Stimulated activated CD8-positive, alpha-beta memory T cell treated with anti-CD3 and anti-CD28 coated beads, Interleukin-4, amount 100 ng/mL, for 24 hours (primary cell): ENCODE measurements at places on chromosomes 1 and 21.

DNA sequence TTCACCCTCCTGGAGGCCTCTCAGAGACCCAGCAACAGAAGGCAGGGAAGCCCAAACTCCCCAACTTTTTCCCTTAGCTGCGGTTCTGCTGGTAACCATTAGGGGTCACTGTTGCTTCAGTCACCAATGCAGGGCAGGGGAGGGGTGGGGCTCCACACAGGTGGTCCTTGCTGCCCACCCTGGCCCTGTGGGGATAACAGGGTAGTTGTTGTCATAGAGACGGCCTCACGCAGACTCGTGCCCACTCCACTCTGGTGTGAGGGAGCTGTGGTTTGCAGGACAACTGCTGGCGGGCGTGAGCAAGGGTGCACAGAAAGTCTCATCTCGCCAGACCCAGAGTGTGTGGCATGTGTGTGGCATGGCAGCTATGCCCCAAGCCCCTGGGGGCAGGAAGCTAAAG is 19.9 kb downstream of the INSRR start:
- DNase-seq: no peak

DNA sequence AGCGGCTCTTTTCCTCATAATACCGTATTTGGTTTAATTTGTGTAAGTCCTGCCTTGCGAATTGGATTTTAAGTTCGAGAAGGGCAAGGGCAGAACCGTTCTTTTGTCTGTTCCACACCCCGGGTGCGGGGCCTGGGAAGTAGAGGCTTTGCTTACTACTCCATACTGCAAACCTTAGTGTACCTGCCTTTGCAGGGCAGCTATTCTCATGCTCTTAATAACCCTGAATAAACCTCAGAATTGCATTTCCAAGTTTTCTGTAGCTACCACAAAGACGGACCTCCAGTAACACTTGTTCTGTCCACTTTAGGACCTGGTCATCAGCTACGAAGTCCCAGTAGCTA is 657 bp upstream of the HNRNPU start:
- no peak for DNase-seq

GRCh38 chr1:208048904-208049303 is 138.0 kb upstream of the CD34 start:
- DNase-seq: no peak

DNA sequence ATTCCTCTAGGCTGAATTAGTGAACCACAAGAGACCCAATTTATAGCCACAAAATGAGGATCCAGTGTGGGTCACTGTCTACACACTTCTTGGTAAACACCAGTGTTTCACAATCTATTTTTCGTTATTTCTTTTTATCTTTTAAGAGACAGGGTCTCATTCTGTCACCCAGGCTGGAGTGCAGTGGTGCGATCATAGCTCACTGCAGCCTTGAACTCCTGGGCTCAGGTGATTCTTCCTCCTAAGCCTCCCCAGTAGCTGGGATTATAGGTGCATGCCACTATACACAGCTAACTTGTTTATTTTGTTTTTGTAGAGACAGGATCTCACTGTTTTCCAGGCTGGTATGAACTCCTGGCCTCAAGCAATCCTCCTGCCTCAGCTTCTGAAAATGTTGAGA is 29.3 kb upstream of the SLC45A3 start:
- no peak for DNase-seq

DNA sequence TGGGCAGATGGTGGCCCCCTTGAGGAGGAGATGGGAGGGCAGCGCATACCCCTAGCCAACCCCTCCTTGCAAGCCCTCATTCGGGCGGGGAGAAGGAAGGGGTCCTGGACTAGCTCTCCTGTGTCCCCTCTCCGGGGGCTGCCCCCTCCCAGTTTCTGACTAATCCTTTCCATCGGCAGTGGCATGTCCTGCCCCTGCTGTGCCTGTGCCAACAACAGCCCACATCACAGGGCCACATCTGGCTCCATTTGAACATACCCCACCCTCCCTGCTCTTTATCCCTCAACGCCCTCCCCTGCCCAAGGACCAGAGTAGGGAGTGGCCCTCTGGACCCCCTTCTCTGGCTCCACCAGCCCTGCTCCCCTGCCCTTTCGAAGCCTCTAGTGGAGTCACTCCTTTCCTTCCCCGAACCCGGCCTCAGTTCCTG is 11.0 kb upstream of the LMNA start:
- DNase-seq: no peak

- DNase-seq: no peak
Observed at GRCh38 chr21:39456665-39457064, 4.9 kb downstream of the SH3BGR start.

DNA sequence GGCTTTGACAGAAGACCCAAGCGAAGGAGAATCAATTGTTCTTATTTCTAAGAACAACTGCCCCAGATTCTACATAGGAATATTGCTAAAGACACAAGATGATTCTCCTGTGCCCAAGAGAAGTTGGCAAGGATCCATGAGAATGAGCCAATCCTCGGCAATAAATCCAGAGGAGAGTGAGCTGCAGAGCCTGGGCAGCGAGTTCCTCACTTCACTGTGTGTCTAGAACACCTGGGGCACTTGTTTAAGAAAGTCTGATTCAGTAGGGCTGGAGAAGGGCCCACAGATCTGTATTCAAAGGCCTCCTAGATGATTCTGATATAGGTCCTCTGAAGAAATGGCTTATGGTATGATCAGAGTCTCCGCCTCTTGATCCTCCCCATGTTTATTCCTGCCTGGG is 31.8 kb downstream of the GADD45A start:
- no peak for DNase-seq

GRCh38 chr1:147163019-147163418 is 9.3 kb downstream of the PRKAB2 start:
- DNase-seq: no peak

- no peak for DNase-seq
Observed at GRCh38 chr1:219757890-219758289, 145.0 kb upstream of the ZC3H11B start.

DNA sequence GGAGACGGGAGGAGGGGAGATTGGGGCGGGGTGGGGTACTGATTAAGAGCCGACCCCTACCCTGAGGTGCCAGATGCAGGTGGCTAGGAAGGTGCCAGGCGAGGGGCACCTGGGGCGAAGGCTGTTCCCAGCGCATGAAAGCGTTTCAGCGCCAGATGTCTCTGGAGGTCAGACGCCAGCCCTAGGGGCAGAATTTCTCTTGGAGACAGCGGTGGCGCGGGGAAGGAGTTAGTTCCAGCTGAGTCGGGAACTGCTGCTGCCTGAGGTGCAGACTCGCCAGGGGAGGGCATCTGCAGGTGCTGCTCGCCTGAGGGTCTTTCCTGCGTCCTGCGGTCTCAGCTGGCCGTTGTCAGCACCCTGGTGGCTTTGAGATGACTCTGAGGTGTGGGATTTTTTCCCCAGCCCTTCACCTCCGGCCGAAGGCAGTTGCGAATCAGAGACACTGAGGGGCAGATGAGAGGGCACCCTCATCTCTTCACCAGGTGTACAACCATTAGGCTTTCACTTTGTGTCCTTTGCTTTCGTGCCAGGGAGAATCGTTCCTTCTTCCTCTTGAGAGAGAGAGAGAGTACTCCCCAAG is 539 bp downstream of the CGN start:
- no peak for DNase-seq

DNA sequence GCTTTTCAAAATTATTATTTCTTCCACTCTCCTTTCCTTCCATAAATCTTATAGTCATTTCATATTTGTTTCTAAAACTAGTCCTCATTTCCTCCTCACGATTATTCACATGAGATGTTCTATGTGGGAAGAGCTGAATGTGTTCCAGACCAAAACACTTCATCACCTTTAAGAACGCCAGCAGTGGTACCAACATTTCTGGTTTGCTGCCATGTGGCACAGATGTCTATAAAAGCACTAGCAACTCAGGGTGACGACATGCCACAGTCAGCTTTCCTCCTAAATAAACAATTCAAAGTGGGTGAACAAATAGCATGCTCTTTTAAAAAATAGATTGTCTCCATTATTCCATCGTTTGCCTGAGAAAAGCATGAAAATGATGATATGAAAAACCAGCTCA is 1217.8 kb upstream of the ADGRL2 start:
- DNase-seq: no peak

DNA sequence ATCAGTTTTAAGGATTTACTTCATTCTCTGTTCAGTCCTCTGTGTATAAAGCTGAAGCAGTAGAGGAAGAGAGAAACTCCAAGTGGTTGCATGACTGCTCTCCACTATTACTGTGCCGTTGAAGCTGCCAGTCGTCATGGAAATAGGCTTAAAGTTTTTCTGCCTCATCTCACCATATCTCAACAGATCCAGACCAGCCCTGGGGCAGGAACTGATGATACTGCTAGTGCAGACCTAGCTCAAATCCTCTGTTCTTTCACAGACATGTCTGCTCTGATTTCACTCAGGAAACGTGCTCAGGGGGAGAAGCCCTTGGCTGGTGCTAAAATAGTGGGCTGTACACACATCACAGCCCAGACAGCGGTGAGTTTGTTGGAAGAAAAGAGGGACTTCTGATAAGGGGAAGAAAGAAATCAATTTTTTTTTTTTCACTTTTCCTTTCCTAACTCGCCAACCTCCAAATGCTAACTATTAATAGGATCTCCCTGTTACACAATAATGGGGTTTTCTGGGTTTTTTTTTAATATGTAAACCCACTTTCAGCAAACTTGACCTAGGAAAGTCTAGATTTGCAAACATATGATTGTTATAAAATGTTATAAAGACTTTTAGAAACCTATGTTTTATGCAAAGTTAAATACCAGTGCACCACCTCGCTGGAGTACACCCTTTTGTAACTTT is 22.2 kb upstream of the STRIP1 start:
- DNase-seq: no peak

DNA sequence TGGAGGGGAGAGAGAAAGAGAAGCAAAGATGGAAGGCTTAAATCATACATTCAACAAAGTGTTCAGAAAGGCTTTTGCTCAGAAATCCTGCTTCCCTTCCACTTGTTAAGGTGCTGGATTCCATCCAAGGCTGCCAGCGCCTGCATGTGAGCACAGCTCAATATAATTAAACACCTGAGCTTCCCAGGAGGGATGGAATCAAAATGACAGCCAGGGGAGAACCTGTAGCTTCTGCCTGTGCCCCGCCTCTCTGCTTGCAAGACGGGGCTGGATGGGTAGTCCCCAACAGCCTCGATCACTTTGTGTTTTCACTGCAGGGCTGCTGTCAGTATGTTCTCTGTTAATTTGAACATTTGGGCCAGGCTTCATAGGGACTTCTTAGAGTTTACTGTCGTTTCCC is 225.7 kb downstream of the KCNH1 start:
- DNase-seq: no peak

GRCh38 chr21:37074546-37074945 is 1.5 kb downstream of the TTC3 start:
- DNase-seq: no peak

DNA sequence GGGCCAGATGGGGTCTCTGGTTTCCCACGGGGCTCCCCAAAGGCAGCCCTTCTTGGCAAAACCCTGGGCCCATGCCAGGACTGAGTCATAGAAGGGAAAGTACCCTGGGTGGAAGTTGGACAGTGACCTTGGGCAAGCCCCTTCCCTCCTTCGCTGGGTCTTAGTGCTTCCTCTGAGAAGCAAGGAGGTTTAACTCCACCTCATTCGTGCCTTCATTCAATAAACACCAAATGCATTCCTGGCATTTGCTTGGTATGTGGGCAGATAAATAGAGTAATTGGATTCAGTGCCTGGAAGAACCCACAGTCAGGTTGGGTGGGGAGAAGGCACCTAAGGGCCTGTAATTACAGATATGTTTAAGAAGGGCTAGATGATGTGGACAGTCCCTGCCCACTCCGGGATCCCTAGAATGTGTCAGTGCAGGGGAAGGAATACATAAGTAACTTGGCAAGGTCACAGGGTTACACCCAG is 36.3 kb upstream of the CITED4 start:
- no peak for DNase-seq

DNA sequence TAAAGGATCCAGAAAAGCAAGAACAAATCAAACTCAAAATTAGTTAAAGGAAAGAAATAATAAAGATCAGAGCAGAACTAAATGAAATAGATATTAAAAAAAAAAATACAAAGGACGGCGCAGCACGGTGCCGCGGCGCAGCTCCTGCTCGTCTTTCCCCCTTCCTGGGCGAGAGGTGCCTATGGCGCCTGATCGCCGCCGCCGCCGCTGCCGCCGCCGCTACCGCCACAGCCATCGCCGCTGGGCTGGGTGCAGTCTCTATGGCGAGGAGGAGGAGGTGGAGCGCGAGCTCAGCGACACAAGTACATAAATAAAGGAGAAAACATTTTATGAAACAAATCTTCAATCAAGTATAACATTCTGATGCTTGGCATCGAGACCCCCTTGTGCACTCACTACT is 77.6 kb upstream of the VANGL1 start:
- no peak for DNase-seq

DNA sequence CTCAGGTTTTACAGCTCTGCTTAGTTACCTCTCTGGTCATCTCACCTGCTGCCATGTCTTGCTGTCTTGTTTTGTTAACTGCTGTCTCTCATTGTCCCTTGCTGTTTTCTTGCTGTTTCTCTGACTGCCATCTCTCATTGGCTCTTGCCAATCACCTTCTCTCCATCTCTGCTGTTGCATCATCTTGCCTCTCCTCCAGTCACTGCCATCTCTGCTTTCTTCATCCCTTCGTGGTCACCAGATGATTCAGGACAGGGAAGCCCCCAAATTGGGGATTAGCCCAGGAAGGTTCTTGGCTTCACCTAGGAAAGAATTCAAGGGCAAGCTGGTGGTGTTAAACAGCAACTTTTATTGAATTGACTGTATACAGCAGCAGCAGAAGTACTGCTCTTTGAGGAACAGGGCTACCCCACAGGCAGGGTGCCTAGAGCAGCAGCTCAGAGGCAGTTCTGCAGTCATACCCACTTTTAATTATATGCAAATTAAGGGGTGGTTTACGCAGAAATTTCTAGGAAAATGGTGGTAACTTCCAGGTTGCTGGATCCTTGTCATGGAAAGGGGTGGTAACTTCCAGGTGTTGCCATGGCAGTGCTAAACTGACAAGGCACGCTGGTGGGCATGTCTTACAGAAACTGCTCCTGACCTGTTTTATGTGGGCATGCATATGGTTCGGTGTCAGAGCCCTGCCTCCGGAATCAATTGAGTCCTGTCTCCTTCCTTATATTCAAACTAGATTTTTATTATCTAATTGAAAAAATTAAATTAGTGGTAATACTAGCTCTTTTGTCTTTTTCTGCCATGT is 33.4 kb downstream of the SUCO start:
- no peak for DNase-seq

DNA sequence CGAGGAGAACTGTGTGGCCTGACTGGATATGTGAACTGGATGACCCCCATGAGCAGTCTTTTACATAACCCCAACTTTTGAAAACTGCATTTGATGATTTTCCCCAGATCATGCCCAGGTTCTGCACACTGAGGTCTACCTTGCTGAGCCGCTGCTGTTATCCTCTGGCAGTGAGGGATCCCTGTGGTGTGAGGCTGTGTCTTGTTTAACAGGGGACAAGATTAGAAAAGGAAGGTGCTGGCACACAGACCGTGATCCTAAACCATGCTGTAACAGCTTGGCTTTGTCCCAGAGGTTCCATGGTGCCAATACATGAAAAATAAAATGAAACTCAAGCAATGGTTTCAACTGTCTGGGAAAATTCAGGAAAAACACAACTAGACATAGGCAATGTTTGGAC is 134.2 kb downstream of the ZZZ3 start:
- DNase-seq: no peak

GRCh38 chr1:62536865-62537264 is 60.5 kb upstream of the ANGPTL3 start:
- no peak for DNase-seq

- DNase-seq: no peak
Observed at GRCh38 chr1:9676815-9677393, 25.4 kb downstream of the PIK3CD start.

- no peak for DNase-seq
Observed at GRCh38 chr1:85865213-85865612, 157.0 kb upstream of the ZNHIT6 start.

GRCh38 chr1:220363196-220363837 is 91.1 kb upstream of the RAB3GAP2 start:
- DNase-seq: no peak
